ENCODE measurements at places on chromosomes 6 and 20.

DNA sequence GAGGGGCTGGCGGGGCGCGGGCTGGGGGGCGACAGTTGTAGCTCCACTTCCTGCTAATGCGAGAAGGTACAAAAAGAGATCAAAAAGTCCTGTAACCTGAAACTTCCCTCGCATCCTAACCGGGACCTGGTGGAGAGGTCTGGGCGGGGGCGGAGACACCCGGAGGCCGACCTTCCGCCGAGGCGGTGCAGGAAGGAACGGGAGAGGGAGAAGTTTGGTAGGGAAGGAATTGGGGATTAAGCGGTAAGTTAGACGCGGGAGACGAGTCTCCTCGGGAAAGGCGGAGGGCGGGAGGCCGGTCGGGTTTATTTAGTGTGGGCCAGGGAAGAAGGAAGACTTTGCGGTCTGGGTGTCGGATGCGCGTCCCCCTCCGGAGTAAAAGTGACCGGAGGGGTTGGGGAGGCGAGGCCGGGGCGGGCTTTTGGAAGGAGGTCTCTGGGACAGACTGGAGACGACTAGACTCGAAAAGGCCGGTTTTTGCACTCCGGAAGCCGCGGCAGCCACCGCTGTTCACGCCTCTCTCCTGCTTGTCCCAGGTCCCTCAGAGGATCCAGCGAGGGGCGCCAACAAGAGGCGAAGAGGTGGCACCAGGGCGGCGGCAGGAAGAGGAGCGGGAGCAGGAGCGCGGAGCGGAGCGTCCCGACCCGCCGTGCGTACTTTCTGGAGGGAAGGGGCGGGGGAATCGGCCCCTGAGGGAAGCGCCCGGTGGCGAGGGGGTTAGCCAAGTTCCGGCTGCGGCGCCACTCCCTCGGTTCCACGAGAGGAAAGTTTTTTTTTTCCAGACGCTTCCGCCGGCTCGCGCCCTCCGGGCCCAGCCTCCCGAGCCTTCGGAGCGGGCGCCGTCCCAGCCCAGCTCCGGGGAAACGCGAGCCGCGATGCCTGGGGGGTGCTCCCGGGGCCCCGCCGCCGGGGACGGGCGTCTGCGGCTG is 734 bp downstream of the TPBG start:
- peak; percentile 11 for DNase-seq

DNA sequence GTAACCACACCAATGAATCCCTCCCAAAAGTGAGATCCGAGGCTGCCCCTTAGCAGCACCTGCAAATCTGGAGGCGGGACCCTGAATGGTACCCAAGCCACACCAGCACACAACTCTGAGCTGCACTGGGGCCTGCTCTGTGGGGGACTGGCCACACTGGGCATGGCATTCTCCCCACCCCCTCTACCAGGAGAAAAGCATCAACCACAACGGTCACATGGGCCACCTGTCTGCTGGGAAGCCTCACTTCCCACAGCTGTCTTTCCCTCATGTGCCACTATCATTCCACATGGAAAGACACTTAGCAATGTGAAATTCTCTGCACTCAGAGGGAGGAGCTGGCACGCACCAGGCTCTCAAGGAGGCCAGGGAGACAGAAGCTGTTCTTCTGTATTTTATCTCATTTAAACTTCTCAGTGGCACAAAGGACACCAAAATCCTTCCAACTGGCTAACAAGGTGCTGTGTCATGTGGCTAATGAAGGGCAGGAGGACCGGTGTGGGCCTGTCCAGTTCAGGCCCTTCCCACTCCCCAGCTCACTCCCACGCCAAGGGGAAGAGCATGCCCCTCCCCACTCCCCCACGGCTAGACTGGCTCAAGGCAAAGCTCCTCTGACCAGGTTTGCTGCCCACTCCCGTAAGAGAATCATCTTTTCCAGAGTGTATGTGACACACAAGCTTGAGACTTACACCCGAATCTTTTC is 19.0 kb downstream of the YTHDF1 start:
- DNase-seq = no peak

DNA sequence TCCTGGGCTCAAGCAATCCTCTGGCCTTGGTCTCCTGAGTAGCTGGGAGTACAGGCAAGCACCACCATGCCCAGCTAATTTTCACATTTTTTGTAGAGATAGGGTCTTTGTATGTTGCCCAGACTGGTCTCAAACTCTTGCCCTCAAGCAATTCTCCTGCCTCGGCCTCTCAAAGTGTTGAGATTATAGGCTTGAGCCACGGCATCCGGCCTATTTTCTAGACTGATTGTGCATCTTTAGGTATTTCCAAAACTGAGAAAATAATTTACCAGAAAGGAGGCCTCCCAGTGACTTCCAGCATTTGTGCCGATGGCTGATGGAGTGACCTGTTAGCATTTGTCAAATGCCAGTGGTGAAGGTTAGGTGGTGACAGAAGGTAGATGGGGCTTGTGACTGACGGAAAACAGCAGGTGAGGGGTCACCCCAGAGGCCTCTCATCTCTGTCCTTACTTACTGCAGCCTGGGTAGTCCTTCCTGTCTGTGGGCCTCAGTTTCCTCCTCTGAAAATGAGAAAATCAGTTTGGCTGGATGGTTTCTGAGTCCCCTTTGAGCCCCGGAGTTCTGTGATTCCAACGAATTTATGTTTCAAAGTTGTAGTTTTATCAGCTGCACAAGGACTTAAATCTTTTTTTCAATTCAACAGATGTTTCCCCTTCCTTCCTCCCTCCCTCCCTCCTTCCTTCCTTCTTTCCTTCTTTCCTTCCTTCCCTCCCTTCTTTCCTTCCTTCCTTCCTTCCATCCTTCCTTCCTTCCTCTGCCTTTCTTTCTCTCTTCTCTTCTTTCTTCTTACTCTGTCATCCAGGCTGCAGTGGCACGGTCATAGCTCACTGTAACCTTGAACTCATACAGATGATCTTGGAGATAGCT is 53.5 kb downstream of the TGM2 start:
- no peak for DNase-seq

DNA sequence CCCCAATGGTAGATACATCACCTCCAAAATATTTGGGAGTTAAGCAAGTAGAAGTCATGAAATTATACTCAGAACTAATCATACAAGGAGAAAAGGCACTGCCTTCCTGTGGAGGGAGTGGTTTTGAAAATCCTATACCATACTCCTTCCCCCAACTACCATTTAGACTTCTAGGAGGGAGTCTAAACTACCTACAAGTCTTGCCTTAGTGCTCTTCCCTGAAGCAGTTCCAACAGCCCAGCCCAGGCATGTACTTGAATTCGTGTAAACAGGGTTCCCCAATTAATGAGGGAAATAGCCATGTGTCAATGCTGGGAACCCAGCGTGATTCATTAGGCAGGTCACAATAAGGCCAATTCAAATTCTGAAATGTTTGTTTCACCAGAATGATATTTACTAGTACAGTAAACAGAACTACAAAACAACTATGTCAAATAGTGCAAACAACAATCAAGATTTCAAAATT is 39.1 kb upstream of the SGK1 start:
- no peak for DNase-seq

GRCh38 chr6:95244751-95245150 is 332.6 kb upstream of the MANEA start:
- DNase-seq = no peak

DNA sequence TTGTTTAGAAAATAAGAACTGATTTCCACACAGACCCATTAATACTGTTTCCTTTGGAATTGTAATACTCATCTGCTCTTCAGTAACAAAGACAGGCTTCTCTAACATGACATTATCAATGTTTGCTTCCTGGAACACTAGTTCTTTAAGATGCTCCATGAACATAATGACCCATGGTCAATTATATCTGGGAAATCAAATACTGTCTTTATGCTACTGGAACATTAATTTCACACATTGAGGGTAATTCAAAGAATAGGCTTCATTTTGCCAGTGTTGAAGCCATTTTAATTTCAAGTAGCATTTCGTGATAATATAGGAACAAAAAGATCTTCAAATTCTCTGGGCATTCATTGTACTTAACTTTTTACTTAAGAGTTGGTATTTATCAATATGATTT is 80.9 kb downstream of the OPN5 start:
- no peak for DNase-seq

- no peak for DNase-seq
Observed at GRCh38 chr6:170421921-170422320, 115.4 kb downstream of the FAM120B start.

DNA sequence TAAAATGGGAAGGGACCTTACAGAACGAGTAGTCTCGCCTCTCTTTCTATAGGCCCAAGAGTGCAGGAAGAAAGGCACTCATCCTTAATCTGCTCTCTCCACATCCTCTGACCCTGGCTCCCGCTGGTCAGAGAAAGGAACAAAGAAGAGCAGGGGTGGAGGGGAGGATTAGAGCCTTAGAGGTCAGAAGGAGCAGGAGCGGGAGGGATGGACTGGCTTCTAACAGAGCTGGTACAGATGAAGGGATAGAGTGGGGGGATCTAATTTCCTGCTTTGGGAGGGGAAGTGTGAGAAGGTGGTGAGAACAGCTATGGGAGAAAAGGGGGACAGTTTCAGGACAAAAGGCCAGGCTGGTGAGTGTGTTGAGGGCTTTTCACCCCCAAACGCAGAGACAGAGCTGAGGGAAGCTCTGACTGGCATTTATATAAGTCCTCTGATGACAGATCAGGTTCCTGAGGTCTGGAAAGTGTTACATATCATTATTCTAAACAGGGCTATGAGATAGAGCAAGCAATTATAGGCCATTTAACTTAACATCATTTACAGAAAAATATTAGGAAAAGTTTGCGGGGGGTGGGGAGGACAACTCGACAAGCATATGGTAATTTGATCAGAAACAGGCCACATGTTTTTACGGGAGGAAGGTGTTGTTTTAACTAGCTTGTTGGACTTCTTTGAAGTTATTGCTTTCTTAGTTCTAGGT is 111.1 kb downstream of the FOXC1 start:
- no peak for DNase-seq

DNA sequence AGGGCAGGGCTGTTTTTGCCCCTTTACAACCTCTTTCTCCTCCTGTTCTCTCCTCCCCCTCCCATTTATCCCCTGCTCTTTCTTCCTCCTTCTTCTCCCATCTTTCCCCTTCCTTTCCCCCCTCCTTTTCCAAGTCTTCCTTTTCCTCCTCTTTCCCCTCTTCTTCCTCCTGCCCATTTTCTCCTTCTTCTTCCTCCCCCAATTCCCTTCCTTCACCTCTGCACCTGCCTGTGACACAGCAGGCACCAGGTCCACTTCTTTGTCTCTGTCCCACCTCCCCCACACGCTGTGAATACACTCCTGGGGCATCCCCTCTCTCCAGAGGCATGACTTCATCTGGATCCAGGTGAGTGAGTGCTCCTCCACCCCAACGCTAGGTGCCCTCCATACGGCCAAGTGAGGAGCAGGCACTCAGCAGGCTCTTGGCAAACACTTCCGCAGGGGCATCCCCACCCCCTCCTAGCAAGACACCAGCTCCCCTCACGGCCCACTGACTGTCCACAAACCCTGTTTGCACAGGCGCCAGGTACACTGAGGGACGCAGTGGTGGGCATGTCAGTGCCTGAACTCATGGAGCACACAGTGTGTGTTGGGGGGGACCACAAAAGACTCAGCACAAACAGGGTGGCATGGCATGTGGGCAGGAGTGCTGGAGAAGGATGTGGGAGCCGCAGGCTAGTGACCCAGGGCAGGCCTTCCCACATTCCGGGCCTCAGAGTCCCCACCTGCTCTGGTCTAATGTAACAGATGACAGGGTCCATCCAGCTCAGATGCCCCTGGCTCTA is 10.7 kb upstream of the TLDC2 start:
- peak; percentile 63 for DNase-seq

DNA sequence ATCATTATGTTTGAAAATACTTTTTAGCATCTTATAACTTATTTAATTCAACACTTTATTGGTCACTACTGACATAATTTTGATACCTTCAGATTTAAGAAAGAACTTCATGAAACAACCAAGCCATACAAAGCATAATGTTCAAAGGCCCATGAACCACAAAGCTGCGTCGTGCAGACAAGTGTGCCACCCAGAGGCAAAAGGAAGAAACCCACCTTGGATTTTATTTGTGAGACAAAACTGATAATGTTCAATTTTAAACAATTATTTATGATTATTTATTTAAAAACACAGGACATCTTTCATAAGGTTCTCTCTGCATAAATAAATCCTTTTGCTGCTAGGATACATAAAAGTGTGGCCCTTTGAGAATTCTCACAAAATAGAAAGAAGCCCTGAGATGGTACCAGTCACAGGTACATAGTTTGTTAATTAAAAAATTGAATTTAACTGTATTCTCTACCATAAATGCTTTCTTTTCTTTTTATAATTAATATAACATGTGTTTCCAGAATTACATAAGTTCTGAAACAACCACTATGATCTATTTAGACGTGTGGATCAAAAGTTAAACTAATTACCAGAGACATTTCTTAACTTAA is 143.7 kb downstream of the RALGAPA2 start:
- peak; percentile 42 for DNase-seq

DNA sequence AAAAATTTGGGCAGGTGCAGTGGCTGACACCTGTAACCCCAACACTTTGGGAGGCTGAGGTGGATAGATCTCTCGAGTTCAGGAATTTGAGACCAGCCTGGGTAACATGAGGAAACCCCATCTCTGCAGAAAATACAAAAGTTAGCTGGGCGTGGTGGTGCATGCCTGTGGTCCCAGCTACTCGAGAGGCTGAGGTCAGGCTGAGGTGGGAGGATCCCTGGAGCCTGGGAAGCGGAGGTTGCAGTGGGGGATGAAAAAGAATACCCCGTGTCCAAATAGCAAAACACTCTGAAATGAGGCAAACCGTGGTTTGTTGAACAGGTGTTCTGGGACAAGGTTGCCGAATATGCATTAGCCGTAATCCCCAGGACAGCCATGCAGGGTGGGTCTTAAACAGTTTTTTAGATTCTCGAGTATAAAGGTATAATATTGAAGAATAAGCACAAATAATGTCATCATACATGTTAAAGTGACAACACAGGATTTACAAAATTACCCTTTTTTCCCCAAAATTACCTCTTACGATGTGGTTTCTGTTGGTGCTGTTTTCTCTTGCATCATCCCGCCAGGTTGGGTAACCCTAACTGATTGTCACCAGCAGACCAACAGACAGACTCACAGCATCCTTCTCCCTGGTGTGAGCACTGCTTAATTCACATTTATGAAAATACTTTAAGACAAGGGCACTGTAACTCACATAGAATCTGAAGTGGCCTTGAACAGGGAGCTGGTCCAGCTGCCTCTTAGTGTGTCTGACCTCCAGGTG is 9.1 kb downstream of the DNAJC5 start:
- no peak for DNase-seq

- no peak for DNase-seq
Observed at GRCh38 chr6:69820438-69820837, 23.6 kb upstream of the LMBRD1 start.

GRCh38 chr6:37894585-37894984 is 75.1 kb downstream of the ZFAND3 start:
- DNase-seq = no peak

DNA sequence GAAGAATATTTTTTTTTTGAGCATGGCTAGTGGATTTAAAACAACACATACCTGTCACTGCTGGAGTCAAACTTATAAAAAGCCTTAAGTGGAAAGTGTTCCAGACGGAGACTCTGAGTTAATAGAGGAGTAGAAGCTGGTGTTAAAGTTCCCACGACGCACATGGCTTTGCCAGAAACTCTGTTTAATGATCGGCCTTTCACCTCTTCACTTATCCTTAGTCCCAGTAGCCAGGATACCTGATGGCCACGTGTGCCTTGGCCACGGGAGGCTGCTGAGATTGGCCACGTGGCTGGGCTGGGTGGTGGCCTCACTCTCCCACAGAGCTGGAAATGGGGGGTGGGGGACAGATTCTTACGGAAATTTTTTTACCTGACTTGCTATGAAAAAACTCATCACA is 333.1 kb downstream of the ZFAND3 start:
- DNase-seq = no peak

GRCh38 chr6:80363501-80364122 is 257.1 kb downstream of the BCKDHB start:
- DNase-seq = no peak

- DNase-seq = peak; percentile 27
Observed at GRCh38 chr20:43736588-43737158, 9.9 kb upstream of the GTSF1L start.
